ENCODE measurements at places on chromosomes 11 and 22. TPM values are rescaled to one million over a fixed set of nuclear protein-coding genes. Genes with fewer than 3 reads are reported as not detected.
A peak's percentile ranks its signal among the peaks of the same experiment; 100 is the strongest.

Gene MUC6
- not detected for total RNA-seq

- H3K27me3 ChIP-seq, result no peaks in the 10 kb centered on the region
- no peak overlapping the region for H3K4me3 ChIP-seq
- DNase-seq, result no peak
These were observed 105.5 kb downstream of the NXPE2 start for GRCh38 chr11:114783805-114784204.

- peaks cover 4% of the 10 kb centered on the region for H3K4me1 ChIP-seq
- no peak overlapping the region for H3K4me3 ChIP-seq
- no peaks in the 10 kb centered on the region for H3K36me3 ChIP-seq
- DNase-seq, result no peak
- no peak overlapping the region for H3K27ac ChIP-seq
These were observed 328.2 kb downstream of the TTC28 start for GRCh38 chr22:28351476-28351875.

- no peaks in the 10 kb centered on the region for H3K36me3 ChIP-seq
- H3K27ac ChIP-seq, result no peak overlapping the region
- H3K4me3 ChIP-seq, result no peak overlapping the region
- DNase-seq, result no peak
These were observed 46.3 kb upstream of the ANO1 start for GRCh38 chr11:70031631-70032469.

DNA sequence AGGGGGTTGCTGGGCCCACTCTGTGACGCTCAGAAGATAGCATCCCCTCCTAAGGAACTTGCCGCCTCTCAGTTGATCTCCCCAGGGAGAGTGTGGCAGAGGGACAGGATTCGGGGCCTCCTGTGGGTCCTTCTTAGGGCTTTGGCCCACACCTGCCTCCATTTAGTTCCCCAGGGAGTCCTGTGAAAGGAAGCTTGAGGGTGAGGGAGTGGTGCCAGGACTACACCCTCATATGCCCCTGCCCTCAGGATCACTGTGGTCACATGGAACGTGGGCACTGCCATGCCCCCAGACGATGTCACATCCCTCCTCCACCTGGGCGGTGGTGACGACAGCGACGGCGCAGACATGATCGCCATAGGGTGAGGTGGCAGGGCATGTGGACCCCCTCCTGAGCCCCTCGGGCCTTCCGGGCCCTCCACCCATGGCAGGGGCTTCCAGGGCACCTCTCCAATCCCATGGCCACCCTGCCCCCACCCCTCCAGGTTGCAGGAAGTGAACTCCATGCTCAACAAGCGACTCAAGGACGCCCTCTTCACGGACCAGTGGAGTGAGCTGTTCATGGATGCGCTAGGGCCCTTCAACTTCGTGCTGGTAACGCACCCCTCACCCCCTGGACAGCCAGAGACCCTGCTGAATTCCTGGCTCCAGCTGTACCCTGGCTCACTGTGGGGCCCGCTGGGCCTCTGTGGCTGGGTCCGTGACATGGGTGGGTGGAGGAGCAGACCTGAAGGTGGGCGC lies 3.5 kb downstream of the INPP5J start:
- peaks cover 10% of the 10 kb centered on the region for H3K4me1 ChIP-seq
- H3K4me3 ChIP-seq, result no peak overlapping the region
- H3K36me3 ChIP-seq, result no peaks in the 10 kb centered on the region
- no peaks in the 10 kb centered on the region for H3K27me3 ChIP-seq
- H3K27ac ChIP-seq, result no peak overlapping the region

- H3K27me3 ChIP-seq, result no peaks in the 10 kb centered on the region
- peaks cover 56% of the 10 kb centered on the region for H3K4me1 ChIP-seq
- H3K27ac ChIP-seq, result no peak overlapping the region
- DNase-seq, result peak; percentile 33
These were observed 58.2 kb downstream of the RRAS2 start for GRCh38 chr11:14300661-14301304.

GRCh38 chr11:36500315-36500721 lies 9.8 kb downstream of the TRAF6 start:
- no peak overlapping the region for H3K4me3 ChIP-seq
- no peak for DNase-seq
- peak overlapping the region; percentile 83 for H3K27ac ChIP-seq
- no peaks in the 10 kb centered on the region for H3K27me3 ChIP-seq

DNA sequence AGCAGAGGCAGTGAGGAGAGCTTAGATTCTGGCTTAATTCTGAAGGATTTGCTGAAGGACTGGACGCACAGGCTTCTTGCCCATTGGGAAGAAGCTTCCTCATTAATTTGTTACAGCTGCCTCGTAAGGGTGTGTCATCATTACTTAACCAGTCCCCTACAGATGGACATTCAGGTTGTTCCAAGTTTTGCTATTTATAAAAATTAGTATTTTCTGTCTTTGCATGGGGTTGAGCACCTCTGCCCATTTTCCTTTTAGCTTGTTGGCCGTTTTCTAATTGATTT lies 38.1 kb downstream of the CAPN1 start:
- no peak overlapping the region for H3K4me3 ChIP-seq
- no peaks in the 10 kb centered on the region for H3K4me1 ChIP-seq
- H3K27me3 ChIP-seq, result no peaks in the 10 kb centered on the region
- H3K36me3 ChIP-seq, result no peaks in the 10 kb centered on the region
- no peak for DNase-seq

Gene UPK3A
- 1.7 TPM for total RNA-seq

Gene XKR3
- not detected for total RNA-seq

Gene FAM180B
- 0.15 TPM for total RNA-seq

DNA sequence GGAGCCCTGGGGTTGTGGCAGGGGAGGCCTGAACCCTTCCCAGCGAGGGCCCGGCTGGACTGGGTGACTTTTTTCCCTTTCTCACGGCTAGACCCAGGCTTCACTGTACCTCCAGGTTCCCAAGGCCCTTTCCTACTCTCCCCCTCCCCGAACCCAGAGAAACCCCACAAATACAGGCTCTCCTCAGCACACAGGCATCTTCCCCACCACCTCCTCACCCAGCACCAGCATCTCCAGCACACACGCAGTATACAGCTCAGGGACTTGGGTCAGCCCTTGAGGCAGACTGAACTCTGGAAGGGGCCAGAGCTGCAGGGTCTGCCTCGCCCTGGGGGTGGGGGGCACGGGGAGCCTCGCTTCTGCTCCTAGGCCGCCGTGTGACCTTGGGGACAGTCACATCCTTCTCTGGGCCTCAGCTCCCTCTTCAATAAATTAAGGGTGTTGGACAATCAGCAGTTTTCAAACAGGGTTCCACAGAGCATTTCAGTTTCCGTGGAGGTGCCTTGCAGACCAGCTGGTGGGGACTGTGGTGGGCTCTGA lies 4.5 kb downstream of the TMPRSS13 start:
- H3K27me3 ChIP-seq, result no peaks in the 10 kb centered on the region
- DNase-seq, result no peak
- no peaks in the 10 kb centered on the region for H3K4me1 ChIP-seq
- no peaks in the 10 kb centered on the region for H3K36me3 ChIP-seq

- DNase-seq, result no peak
- H3K27me3 ChIP-seq, result no peaks in the 10 kb centered on the region
- peaks cover 29% of the 10 kb centered on the region for H3K4me1 ChIP-seq
- no peak overlapping the region for H3K27ac ChIP-seq
These were observed 70.2 kb downstream of the PHF21A start for GRCh38 chr11:46051102-46051501.

DNA sequence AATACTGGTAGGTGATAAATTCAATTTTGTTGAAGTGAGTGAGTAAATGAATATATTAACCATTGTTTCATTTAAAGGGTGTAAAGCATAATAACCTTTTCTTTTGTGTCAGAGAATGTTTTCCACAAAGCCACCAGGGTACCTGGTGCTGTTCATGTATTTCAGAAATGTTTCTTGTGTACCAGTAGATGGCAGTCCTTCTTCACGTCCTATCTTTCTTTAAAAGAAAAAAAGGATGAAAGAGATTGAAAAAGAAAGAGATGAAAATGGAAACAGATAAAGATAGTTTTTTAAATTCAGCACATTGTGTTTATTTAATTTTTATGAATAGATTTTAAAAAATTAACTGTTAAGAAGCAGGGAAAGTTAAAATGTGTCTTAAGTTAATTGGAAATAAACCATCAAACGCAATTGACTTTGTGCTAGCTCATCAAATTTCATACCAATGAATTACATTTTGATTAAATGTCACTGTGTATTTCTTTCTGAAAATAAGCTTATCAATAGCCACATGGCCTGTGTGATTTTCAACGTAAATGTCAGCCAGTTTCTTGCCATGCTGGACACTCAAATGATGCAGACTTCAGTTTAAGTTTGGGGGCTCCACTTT lies 65.5 kb upstream of the CHORDC1 start:
- no peaks in the 10 kb centered on the region for H3K36me3 ChIP-seq
- no peaks in the 10 kb centered on the region for H3K4me1 ChIP-seq
- DNase-seq, result no peak
- H3K27ac ChIP-seq, result no peak overlapping the region
- H3K4me3 ChIP-seq, result no peak overlapping the region

Gene SLC22A25
- total RNA-seq, result not detected

Gene RTN4R
- 0.83 TPM for total RNA-seq

- H3K27ac ChIP-seq, result no peak overlapping the region
- H3K4me1 ChIP-seq, result no peaks in the 10 kb centered on the region
- no peak for DNase-seq
- H3K36me3 ChIP-seq, result no peaks in the 10 kb centered on the region
- no peaks in the 10 kb centered on the region for H3K27me3 ChIP-seq
- no peak overlapping the region for H3K4me3 ChIP-seq
These were observed 7.7 kb downstream of the KCTD21 start for GRCh38 chr11:78180751-78181150.

Gene CD248
- total RNA-seq, result 7.3 TPM

Gene OR52I2
- total RNA-seq, result not detected

GRCh38 chr11:75301601-75302345 lies 49.7 kb downstream of the ARRB1 start:
- no peaks in the 10 kb centered on the region for H3K4me1 ChIP-seq
- no peak overlapping the region for H3K4me3 ChIP-seq
- no peak overlapping the region for H3K27ac ChIP-seq
- DNase-seq, result peak; percentile 27
- H3K27me3 ChIP-seq, result no peaks in the 10 kb centered on the region

- no peaks in the 10 kb centered on the region for H3K36me3 ChIP-seq
- H3K4me1 ChIP-seq, result peaks cover 5% of the 10 kb centered on the region
- DNase-seq, result no peak
- H3K27me3 ChIP-seq, result no peaks in the 10 kb centered on the region
- H3K4me3 ChIP-seq, result no peak overlapping the region
- no peak overlapping the region for H3K27ac ChIP-seq
These were observed 118.4 kb downstream of the KIAA1671 start for GRCh38 chr22:25070956-25071355.

GRCh38 chr11:122304306-122304705 lies 188.3 kb upstream of the BLID start:
- no peak overlapping the region for H3K4me3 ChIP-seq
- no peaks in the 10 kb centered on the region for H3K36me3 ChIP-seq
- H3K27ac ChIP-seq, result no peak overlapping the region
- no peak for DNase-seq
- H3K27me3 ChIP-seq, result no peaks in the 10 kb centered on the region

Gene RAB3IL1
- total RNA-seq, result 5.0 TPM

DNA sequence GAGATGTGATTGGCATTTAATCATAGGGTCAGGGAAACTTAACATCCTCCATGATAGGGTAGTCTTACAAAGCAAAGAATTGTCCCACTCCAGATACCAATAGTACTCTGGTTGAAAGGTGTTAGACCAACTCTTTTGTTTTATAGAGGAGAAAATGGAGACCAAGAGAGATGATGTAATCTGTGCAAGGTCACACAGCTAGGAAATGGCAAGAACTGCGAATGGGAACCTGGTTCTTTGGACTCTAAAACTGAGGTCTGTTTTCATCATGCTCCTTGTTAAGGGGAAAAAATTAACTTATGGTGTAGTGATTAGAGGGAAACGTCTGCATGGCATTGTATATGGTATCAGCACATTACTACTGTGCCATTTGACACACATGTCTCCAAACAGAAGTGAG lies 171.1 kb downstream of the COMMD9 start:
- no peaks in the 10 kb centered on the region for H3K27me3 ChIP-seq
- H3K4me1 ChIP-seq, result peaks cover 4% of the 10 kb centered on the region
- no peak overlapping the region for H3K4me3 ChIP-seq
- H3K36me3 ChIP-seq, result no peaks in the 10 kb centered on the region
- DNase-seq, result no peak
- H3K27ac ChIP-seq, result no peak overlapping the region

- H3K36me3 ChIP-seq, result no peaks in the 10 kb centered on the region
- peaks cover 6% of the 10 kb centered on the region for H3K27me3 ChIP-seq
- no peak overlapping the region for H3K4me3 ChIP-seq
- no peak for DNase-seq
These were observed 100.6 kb downstream of the CSNK2A3 start for GRCh38 chr11:11252403-11252802.

Gene ADAMTS8
- 0.79 TPM for total RNA-seq

DNA sequence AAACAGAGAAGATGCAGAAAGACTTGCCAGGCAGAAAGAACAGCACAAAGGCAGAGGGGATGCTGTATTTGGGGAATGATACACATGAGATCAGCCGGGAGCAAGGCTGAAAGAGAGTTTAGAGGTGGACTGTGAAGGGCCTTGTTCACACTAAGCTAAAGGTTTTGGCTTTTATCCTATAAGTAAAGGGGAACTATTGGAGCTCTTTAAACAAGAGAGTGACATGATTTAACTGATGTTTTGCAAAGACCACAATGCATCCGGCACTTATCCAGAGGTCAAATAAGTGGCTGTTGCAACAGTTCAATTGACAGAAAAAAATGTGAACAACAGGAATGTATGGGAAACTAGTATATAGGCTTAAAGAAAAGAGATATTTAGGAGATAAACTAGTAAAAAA lies 64.7 kb upstream of the RRAS2 start:
- H3K4me3 ChIP-seq, result no peak overlapping the region
- no peaks in the 10 kb centered on the region for H3K27me3 ChIP-seq
- no peak for DNase-seq
- peak overlapping the region; percentile 65 for H3K27ac ChIP-seq
- H3K36me3 ChIP-seq, result no peaks in the 10 kb centered on the region

DNA sequence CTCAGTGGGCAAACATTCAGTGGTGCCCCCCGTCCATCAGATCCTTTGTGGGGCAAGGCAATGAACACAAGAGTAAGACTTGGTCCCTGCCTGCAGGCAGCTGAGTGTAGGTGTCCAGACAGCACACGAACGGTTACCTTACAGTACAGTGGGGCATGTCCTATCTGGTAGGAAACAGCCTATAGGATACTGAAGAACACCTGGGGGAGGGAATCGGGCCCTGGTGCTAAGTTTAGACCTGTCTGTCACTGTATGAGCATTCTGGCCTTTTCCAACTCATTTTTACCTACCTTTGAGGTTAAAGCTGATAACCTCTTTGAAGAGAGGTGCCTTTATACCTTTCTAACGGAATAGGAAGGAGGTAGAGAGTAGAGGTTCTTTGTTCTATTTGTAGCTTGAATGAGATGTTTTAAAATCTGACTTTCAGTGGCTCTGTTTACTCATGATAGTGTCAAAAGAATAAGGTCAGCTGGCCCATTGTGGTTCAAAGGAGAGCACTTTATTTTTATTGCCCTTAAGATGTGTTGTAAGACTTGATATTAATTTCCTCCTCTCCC lies 8.9 kb downstream of the ZNRF3 start:
- H3K4me1 ChIP-seq, result peaks cover 34% of the 10 kb centered on the region
- H3K4me3 ChIP-seq, result peak overlapping the region; percentile 35
- no peaks in the 10 kb centered on the region for H3K27me3 ChIP-seq
- no peaks in the 10 kb centered on the region for H3K36me3 ChIP-seq
